ENCODE measurements at places on chromosomes 4 and X.

GRCh38 chr4:15996773-15997172, 33.8 kb upstream of the FGFBP2 start:
- no peak for DNase-seq

DNA sequence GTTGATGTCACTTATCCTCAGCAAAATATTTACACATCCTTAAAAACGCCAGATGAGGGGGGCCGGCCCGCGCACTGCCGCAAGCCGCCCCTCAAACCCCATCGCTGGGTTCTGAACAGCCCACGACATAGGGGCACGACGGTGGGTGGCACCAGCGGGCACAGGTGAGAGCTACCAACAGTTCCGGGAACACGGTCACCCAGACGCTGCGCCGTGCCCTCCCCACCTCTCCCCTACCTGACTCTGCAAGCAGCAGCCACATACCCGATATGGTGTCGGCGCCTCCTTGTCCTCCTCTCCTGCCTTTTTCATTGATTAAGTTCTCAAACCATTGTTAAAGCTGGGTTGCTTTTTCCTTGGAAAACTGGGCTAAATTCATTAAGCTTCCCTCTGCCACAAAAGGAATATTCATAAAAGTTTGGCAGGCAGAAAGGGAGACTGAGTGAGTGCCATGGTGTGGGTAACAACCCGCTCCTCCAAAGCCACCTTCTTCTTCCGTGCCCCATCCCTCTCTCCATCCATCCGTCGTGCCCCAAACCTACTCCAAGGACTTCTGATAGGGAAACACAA, 1.4 kb downstream of the RAI2 start:
- no peak for DNase-seq

GRCh38 chr4:10924274-10924673, 239.7 kb upstream of the CLNK start:
- no peak for DNase-seq

DNA sequence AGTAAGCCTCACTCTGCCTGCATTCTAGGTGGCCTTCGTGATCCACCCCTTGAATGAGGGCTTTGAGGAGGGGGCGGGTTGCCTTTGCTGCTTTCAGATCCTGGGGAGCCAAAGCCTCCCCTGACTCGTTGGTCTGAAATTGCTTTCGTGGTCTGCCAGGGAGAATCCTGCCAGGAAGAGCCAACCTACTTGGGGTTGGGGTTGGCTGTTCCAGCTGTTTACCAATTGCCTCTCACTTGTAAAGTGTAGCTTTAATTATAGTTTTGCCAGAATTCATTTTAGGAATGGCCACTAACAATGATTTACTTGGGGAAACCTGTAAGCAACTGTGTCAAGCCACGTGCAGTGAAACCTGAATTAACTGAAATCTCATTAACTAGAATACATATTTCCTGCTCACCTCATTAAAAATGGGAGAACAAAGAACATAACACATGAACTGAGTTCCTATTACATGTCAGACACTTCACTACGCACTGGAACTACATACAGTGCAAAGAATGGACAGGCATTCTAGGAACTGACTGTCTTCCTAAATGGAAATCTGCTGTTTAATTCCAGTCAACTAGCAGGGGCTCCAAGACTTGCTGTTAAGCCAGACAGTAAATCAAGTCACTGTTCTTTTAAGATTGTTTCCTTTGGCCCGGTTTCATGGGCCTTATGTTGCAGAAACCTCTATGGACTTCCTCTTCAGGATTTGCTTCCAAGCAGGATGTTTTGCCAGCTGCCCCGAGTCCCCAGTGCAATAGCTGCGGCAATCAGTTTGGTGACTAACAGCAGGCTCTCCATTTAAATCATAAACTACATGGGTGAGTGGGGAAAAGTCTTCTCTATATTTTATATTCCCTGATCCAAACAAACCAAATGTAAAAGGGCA, 16.4 kb upstream of the NKRF start:
- DNase-seq: no peak

DNA sequence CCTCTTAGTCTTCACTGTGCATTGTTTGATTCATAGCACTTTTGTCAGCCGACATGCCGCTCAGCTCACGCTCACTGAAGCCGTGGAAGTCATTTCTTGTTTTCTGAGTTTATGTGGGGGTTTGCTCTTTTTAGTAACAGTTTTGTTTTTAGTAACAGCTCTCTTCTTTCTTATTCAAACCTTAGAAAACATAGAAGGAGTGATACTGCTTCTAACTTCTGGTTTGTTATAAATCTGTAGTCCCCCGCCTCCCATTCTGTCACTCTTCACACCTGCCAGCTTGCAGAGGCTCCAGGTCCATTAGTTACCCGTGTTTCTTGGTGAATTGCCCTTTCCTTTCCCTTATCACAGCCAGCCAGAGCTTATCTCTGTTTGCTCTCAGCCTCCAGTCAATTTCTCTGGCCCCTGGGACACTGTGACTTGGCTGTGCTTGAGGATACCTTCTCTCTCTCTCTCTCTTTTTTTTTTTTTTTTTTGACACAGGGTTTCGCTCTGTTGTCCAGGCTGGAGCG, 50.5 kb downstream of the GRK4 start:
- no peak for DNase-seq

- no peak for DNase-seq
Observed at GRCh38 chr4:154276496-154276895, 215.1 kb downstream of the DCHS2 start.

DNA sequence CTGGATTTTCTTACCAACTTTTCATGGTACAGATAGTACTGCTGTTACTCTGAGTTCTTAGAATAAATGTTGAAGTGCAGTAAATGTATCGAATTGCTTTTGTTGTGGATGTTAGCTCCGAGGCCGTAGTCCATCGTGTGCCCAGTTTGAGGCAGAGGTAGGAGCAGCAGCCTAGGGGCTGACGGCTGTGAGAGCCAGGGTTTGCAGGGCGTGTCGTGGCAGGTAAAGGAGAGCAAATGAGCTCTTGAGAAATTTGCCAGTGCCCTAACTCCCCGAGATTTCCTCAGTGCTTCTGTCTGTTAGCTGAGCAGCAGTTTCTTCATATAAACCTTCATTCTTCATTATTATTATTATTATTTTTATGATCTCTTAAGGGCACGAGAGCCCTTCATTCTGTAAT, 21.6 kb downstream of the PRIMPOL start:
- no peak for DNase-seq

DNA sequence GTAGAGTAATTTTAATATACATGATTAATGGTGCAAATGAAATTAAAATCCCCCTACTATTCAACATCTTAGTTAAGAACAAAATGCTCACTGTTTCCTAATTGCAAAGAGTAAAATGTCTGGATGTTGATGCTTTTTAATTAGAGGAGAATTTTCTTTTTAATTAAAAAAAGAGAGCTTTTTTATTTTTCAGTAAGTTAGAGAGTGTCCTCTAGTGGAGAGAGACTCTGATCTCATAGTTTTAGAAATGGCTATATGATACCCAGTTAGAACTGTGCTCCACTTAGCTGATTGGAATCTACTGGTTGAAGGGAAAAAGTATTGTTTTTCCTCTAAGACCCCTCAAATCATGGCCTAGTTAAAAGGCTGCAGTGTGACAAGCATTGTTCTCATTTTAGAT, 312.0 kb upstream of the MAGEB2 start:
- DNase-seq: no peak

GRCh38 chr4:2478229-2478628, 9.3 kb downstream of the RNF4 start:
- no peak for DNase-seq

GRCh38 chrX:134013092-134013497, 27.7 kb upstream of the GPC3 start:
- DNase-seq: no peak

- DNase-seq: no peak
Observed at GRCh38 chrX:38672646-38673045, 111.3 kb downstream of the TSPAN7 start.

DNA sequence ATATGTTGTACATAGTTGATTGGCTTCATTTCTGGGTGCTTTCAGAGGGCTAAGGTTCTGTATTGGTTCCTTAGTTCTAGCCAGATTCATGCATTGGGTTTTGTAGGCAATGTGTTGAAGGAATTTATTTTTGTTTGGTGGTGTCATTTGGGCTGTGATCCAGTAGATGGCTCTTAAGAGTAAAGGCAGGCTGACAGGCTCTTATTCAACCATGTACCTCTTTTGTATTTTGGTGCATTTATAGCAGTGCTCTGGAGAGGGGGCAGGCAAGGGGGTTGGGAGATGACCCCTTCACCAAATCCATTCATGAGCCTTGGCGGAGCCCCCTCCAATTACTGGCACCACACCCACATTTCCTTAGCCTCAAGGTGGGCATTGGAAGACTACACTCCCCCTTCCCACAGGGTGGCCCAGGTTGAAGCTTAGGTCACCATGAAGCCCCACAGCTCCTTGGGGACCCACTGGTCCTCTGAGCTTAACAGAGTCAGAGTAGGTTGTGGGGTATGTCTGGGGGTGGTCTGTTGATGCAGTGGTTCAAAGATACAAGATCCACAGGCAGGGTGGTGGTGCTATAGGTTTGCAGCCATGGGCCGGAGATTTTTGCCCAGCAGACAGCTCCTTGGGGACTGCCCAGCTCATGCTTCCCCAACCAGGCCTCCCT, 143.0 kb upstream of the GNPDA2 start:
- no peak for DNase-seq

GRCh38 chr4:61397174-61397573, 197.0 kb downstream of the ADGRL3 start:
- no peak for DNase-seq

DNA sequence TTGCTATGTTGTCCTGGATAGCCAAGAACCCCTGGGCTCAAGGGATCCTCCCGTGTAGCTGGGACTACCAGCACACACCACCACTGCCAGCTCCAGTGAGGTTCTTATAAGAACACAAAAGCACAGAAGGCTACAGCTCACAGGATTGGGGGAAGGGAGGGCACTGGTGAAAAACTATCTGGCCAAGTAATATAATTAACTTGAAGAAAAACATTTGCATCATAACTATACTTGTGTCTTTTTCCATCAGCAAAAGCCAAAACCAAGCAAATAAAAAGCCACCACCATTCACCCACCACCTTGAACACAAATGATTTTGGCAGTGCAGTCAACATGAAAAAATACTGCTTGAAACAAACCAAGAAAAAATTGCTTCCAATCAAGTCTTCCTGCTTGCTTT, 188.2 kb downstream of the MAML3 start:
- no peak for DNase-seq

DNA sequence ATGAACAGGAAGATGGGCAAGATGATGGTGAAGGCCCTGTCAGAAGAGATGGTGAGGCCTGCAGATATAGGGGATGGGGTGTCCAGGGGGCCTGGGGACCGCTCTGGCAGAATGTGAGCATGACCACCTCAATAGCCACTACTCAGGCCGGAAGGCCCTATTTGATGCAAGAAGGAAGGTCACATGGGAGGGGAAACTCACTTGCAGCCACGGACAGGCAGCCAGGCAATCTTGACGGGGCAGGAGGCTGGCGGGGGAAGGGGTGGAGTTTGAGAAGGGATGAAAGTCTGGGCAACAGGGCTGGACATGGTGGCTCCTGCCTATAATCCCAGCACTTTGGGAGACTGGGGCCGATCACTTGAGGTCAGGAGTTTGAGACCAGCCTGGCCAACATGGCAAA, 8.8 kb downstream of the SASH3 start:
- no peak for DNase-seq

DNA sequence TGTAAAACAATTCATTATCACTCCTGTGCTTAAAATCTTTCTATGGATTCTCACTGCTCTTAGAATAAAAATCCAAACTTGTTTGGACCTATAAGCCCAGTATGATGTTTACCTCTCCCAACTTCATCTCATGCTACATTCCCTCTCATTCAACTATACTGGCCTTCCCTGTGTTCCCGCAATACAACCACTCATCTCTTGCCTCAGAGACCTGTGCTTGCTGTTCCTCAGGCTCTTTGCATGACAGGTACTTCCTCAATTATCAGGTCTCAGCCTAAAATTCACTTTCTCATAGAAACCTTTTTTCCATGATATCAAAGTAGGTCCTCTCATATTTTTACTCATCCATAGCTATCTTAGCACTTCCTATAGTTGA, 71.7 kb downstream of the ENOX2 start:
- DNase-seq: no peak

DNA sequence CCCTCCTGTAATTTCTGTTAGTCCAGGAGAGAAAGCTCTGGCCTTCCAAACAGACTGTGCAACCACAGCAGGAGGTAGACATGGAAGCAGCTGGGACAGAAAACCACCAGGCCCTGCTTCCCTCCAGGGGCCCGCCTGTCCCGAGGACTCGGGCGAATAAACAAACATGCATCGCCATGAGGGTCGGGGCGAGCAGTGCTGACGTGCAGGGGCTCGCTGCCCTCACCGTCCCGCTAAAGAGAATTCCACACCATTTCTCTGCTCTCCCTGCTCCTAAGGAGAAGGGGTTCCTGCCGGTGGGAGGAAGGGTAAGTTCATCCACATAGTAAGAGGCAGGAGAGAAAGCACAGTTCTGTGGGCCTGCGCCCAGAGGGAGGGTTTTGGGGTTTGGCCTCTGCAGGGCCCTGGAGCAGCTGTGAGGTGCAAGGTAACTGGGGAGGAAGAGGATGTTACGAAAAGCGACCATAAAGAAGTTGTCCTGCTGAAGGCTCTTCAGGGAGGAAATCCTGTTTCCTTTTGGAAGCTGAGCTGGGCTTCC, 54.9 kb downstream of the WFS1 start:
- DNase-seq: no peak

GRCh38 chr4:89111833-89112563, 665 bp downstream of the TIGD2 start:
- no peak for DNase-seq

GRCh38 chrX:45517090-45517973, 316.7 kb upstream of the DIPK2B start:
- DNase-seq: no peak

GRCh38 chrX:30762755-30763154, 109.5 kb downstream of the GK start:
- DNase-seq: no peak

DNA sequence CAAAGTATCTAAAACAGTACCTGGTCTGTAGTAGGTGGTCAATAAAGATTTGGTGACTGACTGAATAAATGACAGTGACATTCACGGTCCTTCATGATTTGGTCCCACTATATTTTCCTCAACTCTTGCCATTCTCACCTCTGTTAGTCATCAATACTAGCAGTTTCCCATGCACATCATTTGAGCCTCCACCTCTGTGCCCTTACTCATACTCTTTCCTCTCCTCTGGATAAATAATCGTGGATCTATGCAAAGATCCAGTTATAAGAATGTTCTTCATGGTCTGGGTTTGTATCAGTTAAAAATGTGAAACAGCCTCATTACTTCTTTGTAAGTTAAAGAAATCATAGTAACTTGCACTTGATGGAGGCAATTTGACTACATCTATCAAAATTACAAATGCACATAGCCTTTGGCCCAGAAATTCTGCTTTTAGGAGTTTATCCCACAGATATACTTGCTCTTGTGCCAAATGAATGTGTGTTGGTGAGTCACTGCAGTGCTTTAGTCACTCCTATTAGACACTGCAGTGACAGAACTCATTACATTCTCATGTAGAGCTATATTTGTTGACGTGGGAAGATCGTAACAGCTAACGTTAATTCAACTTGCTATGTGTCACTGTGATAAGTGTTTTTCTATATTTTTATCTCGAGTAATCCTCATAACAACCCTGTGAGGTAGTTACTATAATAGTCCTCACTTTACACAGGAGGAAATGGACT, 121.9 kb upstream of the SMIM10 start:
- no peak for DNase-seq

GRCh38 chrX:20585782-20586181, 319.1 kb upstream of the RPS6KA3 start:
- DNase-seq: no peak

GRCh38 chr4:65370709-65371108, 299.6 kb downstream of the EPHA5 start:
- no peak for DNase-seq

GRCh38 chrX:107451731-107452130, 2.3 kb downstream of the FRMPD3 start:
- DNase-seq: no peak

- DNase-seq: no peak
Observed at GRCh38 chrX:17629519-17629918, 107.8 kb upstream of the SCML1 start.
